ENCODE measurements at places on chromosomes 1 and 21.

GRCh38 chr1:21598904-21599303 lies 70.3 kb downstream of the RAP1GAP start:
- DNase-seq, result no peak

GRCh38 chr1:247415423-247416361 lies at the start of gene NLRP3:
TSS of gene NLRP3 (plus strand) at chr1:247416173. CDS start at chr1:247418801, 2,628 bp downstream.
- DNase-seq, result peak; percentile 61

DNA sequence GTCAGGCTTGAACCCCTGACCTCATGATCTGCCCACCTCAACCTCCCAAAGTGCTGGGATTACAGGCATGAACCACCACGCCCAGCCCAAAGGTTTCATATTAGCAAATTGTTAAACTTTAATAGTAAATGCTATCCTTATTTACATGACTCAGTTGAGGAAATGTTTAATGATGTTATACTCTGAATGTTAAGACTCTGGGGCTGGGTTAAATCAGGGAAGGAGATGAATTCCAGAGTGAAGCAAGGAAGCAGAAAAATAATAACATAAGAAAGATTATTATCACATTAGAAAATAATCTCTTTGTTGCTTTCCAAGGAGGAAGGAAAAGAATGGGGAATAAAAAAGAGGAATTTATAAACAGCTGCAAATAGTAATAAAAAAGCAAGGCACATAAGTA lies 105.3 kb downstream of the PTGS2 start:
- no peak for DNase-seq

- no peak for DNase-seq
Observed at GRCh38 chr1:109148987-109149561, 35.2 kb downstream of the ELAPOR1 start.

DNA sequence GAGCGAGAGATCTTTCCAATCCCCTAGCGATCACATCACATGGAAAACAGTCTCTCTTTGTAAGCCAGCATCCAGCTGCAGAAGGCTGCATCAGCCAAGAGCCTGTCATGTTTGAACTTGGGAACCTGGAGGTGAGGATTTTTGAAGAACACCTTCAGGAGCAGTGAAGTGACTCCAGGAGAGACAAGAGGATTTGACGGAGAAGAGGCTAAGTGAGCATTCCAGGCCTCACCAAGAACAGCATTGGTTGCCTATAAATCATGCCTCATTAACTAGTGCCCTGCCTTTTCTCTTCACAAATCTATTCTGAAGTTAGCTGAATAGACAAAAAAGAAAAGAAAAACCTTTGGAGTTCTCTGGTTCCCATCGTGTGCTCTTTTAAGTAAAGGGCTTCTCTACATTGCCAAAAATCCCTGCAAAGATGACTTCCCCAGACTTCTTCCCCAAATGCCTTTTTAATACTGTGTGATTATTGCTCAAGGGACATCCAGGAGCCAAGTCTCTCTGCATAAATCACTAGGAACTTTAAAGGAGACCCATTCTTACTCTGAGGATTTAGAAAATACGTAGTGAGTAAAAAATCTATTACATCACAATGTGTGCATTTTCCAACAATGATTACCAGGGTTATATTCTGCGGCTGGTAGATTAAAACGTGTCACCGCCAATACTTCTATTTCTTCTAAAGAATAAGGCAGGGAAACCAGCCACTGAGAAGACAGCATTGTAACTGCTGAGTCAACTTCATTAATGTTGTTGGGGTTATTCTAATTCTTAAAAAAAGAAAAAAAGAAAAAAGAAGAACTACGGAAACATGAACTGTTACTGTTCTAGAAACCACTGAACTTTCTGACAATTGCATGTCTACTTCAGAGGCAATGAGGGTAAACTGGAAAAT lies 95.2 kb downstream of the KIF14 start:
- DNase-seq, result no peak

DNA sequence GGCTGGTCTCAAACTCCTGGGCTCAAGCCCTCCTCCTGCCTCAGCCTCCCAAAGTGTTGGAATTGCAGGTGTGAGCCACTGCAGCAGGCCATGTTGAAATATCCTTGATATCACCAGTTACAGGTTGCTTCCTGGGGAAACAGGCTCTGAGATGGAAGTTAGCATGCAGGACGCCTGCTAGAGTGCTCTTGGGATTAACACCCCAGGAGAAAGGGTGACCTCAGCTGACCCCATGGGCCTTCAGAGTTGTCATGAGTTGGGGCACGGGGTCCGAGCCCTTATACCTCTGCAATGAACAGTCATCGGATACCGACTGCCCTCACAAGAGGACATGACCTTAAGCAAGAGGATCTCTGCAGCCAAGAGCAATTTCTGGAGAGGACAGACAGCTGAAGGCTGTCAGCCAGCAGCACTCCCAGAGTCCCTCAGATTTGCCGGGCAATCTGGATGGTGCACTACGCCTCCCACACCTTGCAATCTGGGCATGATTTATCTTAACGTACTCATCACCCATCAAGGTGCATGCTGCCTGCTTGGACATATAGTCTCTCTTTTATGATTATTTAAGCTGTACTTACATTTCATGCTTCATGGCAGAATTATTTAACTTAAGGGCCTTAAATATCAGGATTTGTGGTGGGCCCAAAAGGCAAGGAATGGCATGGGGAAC lies 134.6 kb downstream of the ADSS2 start:
- DNase-seq, result no peak

- no peak for DNase-seq
Observed at GRCh38 chr1:163069655-163070277, 605 bp downstream of the RGS4 start.

DNA sequence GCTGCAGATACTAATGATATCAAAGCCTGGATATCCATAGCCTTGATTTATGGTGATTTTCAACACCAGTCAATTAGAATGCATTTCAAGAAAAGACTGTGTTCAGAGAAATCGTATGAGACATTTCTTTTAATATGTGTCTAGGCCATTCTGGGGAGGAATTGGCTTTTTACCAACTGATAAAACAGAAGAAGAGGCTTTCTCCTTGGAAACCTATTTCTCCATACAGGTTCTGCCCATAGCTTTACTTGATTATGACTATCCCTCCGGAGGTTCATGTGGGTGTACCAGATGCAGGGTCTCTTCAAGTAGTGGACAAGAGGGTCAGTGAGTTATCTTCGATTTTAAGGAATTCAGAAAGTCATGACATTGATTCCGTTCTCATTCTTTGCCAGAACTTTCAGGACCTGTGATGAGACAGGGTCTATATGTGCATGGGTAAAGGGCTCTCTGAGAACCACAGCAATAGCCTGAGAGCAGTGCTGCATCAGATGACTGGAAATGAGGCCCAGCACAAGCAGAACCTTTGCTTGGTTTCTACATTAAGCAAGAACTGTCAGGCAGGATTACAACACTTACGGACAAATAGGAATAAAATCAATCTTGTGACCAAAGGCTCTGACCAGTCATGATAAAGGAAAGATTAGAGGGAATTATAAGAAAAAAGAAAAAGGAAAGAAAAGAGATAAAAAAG lies 263.7 kb upstream of the SGIP1 start:
- DNase-seq, result no peak

GRCh38 chr21:34846601-34847112 lies 177.9 kb downstream of the CLIC6 start:
- no peak for DNase-seq

DNA sequence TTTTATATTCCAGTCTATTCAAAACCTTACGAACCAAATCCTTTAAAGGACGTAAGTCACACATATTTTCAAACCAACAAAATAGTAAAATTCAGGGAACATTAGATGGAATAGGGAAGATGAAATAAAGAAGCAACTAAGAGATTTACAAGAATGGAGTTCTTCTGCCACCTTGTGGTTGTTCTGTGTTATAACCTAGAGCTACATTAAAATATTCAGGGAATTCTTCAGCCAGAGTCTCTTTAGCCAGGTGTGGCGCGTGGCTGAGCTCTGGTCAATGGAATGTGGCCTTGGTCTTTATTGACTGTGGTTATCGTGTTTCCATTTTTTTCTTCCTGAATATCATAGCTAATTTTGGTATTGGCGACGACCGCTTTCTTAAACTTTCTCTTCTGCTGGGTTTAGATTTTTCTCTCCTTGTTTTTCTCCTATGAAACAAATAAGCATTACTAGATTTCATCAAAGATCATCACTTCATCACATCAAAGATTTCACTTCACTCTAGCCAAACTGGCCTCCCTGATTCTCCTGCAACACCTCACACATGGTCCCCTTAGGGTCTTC lies 221.3 kb downstream of the MRPL39 start:
- peak; percentile 27 for DNase-seq

DNA sequence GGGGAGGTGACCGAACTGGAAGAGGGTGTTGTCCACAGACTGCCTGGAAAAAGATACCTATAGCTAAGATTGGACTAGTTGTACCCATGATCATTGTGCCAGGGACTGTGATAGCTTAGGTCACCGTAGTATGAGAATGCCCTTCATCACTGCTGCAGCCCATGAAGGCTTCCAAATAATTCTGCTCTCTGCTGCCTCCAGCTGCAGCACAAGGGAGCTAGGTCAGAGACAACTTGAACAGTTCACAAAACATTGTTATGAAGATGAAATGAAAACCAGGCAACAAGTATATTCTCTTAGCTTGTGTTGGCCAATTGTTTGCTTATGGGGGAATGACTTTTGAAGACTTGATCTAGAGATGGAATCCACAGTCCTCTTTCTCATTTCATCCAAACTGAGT lies 246.7 kb downstream of the MRPL39 start:
- no peak for DNase-seq

DNA sequence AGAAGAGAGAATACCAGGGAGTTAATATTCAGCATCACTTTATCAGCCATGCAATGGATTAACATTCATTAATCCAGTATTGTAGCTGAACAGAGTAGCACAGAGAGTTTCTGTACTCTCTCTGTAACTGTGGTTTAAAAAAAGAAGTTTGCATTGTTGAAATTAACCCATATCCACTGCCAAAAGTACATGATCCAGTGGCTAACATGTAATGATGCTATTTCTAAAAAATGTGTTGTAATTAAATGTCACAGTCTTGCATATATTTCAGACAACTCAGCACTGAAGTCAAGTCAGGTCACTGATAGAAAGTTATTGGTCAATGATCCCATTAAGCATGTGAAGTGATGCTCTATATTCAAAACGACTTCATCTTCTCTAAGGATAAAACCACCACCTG lies 141.3 kb downstream of the NRIP1 start:
- no peak for DNase-seq

- DNase-seq, result no peak
Observed at GRCh38 chr1:187491082-187491720, 662.5 kb downstream of the PLA2G4A start.

DNA sequence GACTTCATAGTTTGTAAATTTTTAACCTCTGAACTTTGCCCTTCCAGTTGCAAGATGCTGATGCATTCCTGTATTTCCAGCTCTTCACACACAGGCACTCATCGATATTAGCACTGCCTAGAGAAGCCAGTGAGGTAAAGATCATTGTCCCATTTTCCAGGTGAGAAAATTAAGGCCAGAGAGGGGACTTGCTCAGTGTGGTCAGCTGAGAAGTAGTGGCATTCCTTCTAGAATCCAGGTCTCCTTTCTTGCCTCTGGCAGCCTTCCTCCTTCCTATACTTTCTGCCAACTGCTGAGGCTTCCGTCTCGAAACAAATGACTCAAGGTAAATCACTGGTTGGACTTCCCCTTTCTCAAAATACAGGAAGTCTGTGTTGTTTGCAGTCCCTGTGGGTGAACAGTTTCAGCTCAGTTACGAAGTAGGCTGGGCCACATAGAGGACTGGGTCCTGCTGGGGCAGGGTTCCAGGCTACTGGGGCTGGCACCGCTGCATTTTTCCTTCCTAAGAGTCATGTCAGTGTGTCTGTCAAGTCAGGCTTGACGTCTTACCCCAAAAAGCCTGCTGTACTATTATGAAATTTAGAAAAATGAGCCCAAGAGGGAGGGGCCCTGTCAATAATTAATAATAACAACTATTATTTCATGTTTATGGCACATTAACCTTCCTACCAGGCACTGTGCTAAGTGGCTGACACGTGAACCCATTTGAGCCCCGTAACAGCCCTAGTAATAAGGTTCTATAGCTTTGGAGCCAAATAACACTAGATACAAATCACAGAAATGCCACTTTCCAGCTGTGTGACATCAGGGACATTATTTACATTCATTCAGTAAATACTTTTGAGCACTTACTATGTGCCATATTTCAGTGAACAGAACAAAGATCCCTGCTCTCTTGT lies 16.6 kb upstream of the RNF19B start:
- peak; percentile 58 for DNase-seq

GRCh38 chr1:207925210-207925609 lies 14.3 kb upstream of the CD34 start:
- peak; percentile 11 for DNase-seq

- no peak for DNase-seq
Observed at GRCh38 chr21:46195595-46196195, 11.4 kb upstream of the SPATC1L start.

GRCh38 chr1:204104331-204105130 lies 31.6 kb downstream of the SOX13 start:
- DNase-seq, result no peak

- DNase-seq, result no peak
Observed at GRCh38 chr1:231036416-231036815, 3.6 kb downstream of the FAM89A start.

Data from globus pallidus (tissue), 1 donor.